ENCODE measurements at places on chromosomes 5 and 9. TPM values are rescaled to one million over a fixed set of nuclear protein-coding genes. Genes with fewer than 3 reads are reported as not detected.

The HTR4 gene
- total RNA-seq = not detected

The FEM1C gene
- total RNA-seq = 33.7 TPM

The CCL27 gene
- not detected for total RNA-seq

The AGPAT2 gene
- total RNA-seq = 145 TPM

The PPP3R2 gene
- not detected for total RNA-seq

The PKD2L2 gene
- total RNA-seq = not detected

Data from upper lobe of left lung (tissue), 6 donors.